ENCODE measurements at places on chromosomes 2 and 18.

- DNase-seq = no peak
Measured at GRCh38 chr2:55351672-55352071, 68.0 kb downstream of the CCDC88A start.

- no peak for DNase-seq
Measured at GRCh38 chr18:54125429-54125828, 99.0 kb downstream of the MBD2 start.

DNA sequence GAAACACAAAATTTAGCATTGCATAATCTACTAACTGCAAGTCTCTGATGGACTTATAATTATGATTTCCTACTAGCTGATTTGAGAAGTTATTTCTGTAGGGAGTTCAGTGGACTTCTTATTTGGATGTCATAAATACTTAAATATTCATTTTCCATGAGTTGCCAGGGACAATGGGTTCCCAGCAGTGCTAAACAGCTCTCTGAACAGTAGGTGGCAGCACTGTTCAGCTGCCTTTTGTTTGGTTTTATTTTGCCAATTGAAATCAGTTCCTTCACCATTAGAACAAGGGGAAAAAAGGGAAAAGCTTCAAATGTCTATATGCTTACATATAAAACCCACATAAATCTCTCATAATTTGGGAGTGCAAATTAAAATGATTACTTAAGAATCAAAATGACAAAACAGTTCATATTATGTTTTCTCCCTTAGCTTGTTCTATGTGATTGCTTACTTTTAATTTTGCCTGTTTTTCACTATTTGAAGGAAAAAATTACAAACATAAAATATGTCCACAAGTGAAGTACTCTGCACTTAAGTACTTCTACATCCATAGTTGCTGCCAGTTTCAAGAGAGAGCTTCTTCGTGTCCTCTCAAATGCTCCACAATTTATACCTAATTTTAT is 898.9 kb downstream of the CPS1 start:
- no peak for DNase-seq

DNA sequence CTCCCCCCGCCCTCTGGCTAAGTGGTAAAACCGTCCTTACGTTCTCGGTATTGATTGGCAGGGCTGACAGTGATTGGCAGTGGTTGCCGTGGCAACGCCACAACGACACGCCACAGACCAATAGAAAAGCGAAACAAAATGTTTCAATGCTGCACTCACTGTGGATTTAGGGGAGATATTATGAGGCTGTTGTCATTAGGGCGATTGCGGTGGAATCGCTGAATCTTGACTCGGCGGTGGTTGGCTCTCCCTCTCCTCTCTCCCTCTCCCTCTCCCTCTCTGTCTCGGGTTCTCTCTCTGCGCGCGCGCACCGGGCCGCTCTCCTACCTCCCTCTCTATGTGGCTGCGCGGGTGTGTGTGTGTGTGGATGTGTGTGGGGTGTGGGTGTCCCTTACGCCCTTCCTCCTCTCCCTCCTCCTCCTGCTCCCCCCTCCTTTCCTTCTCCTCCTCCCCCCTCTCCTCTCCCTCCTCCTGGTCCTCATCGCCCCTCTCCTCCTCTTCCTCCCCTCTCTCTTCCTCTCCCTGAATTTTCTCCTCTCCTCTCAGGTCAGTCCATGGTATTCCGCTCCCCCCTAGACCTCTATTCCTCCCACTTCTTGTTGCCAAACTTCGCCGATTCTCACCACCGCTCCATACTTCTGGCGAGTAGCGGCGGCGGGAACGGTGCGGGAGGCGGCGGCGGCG is at the start of gene SIX3:
TSS of gene SIX3 (plus strand) at position 152 of the 684 bp plus-strand sequence. CDS start at position 555, 403 bp downstream.
- DNase-seq = peak; percentile 85

DNA sequence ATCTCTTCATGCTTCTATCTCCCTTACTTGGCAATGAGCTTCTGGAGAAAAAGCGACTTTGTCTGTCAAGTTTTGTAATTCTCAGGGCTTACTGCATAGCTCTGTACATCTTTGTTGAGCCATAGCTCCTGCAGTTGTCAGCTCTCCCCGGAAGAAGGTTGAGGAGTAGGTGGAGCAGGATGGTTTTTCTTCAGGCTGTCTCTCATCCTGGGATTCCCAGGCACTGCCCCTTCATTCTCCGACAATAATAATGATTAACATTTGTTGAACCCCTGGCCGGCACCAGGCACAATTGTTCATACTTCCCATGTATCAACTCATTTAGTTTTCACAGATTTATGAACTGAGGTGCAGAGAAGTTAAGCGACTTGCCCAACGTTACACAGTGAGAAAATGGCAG is 23.5 kb upstream of the RHOB start:
- DNase-seq = no peak

GRCh38 chr2:157971702-157972101 is 95.6 kb upstream of the ACVR1 start:
- no peak for DNase-seq

- DNase-seq = peak; percentile 70
Measured at GRCh38 chr18:45775241-45775676, 50.2 kb upstream of the SIGLEC15 start.

Data from caudate nucleus (tissue), 63 donors.